Esophagus muscularis mucosa (tissue), 4 donors: ENCODE measurements at places on chromosomes 4 and X. TPM values are rescaled to one million over a fixed set of nuclear protein-coding genes. Genes with fewer than 3 reads are reported as not detected.

Gene AMTN
- total RNA-seq: not detected

DNA sequence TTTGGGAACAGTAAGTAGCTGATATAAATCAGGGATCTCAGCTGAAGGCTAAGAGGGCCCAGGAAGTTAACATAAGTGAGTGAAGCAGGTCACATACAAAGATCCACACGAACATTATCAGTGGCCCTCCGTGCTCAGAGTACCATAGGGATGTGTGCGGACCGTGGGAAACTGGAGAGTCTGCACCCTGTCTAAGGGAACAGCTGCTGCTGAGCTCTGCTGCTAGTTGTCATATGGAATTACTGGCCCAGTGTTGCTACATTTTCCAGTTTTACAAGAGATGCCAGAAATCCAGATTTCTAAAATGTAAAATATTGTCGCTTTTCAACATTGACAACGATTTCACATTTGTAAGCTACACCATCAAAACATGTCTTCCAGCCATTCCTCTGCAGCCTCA is 90.5 kb downstream of the RTL5 start:
- DNase-seq: no peak

DNA sequence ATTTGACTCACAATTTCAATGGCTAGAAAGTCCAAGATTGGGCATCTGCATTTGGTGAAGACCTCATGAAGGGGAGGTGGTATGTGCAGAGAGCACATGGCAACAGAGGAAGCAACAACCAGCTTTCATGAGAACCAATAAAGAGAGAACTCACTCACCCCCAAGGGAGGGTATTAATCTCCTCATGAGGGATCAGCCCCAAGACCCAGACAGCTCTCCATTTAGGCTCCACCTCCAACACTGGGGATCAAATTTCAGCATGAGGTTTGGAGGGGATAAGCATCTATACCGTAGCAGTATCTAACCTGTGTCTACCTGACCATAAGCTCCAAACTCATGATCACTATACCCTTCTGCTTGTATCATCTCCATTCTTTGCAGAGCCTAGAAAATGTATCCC is 9.3 kb upstream of the TBC1D19 start:
- no peak for DNase-seq

DNA sequence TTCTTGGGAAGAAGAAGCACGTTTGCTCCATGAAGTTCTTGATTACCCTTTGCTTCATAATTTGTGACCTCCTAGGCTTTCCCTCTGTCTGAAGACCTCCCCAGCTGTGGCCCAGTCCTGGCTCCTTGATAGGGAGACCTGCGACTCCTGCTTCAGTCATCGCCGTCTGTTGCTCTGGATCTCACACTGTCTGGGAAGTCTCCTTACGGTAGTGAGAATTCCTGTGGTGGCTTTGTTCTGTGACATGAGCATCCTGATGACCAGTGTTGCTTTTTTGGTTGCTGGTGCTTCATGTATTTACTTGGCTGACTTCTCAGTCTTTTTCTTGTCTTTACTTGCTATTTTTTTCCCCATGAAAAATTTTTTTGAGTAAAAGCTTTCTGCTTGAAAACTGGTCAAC is 44.2 kb downstream of the JADE1 start:
- DNase-seq: no peak

DNA sequence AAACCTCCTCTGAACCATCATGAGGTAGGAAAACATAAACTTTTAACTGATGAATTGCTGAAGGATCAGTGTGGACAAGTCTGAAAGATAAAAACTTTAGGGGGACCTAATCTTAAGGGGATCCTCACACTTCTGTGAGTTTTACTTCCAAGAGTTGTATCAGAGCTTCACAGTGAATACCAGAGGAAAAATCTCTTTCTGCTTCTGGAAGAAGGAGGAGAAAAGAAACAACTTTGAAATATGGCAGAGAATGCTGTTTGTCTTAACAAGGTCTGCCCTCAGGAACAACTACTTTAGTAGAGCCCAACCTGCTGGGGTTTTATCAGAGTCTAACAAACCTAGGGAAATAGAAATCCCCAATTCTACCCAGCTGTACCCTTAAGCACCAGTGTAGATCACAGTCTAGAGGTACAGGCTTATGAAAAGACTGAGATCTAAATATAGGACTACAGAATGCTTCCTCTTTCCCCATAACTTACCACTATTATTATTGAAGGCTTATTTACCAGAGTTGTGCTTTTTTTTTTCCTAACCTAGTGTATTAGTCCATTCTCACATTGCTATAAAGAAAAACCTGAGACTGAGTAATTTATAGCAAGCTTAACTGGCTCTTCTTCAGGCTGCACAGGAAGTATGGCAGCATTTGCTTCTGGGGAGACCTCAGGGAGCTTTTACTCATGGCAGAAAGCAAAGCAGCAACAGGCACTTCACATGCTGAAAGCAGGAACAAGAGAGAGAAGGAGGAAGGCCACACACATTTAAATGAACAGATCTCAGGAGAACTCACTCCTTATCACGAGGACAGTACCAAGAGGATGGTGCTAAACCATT is 167.9 kb downstream of the CAMK2D start:
- DNase-seq: no peak

- no peak for DNase-seq
Observed at GRCh38 chrX:92283308-92283707, 504.1 kb downstream of the PCDH11X start.

DNA sequence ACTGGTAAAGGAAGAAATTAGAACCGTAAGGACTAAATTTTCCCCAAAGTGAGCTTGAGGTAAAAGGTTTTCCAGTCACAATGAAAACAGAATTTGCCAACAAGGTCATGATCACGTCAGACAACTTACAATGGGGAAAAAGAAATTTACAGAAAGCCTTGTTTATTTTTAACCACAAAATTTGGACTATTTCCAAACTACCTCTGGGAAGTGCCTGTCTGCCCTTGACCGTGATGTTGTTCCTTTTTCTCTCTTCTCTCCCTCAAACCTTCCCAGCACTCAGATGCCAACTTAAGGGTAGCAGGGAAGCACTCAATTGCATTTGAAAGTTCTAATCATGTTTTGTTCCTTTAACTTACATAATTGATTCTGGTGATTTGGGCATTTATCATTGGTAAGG is 32.5 kb downstream of the MEPE start:
- DNase-seq: no peak
